ENCODE measurements at places on chromosomes 5 and 9.

DNA sequence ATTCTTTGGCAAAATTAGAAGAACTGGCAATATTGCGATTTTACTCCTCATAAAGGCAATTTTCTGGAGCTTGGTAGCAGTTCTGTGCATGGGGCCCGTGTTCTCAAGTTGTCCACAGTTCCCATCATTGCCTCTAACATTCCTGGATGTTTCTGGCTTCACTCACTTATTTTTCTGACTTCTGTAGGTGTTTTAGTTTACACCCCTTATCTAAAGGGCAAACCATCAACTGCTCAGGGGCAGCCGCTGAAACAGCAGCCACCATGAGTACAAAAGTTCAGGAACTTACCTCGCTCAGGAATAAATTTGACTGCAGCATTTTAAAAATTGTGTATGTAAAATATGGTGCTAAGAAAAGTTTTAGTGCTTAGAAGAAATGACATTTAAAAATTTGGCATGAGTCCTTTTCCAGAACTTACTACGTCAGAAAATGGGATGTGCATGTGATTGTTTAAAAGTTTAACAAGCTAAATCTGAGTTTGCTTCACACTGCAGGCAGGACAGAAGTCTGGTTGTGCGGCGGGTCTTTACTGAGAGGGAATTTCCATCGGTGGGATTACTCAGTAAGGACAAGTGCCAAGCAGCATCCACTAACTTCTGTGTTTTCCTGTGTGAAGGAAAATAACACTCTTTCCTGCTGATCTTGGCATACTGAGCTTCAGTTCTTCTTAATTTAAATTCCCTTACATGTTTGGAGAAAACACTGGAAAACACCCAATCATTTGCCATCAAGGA, 261.7 kb downstream of the MAT2B start:
- no peak for DNase-seq

DNA sequence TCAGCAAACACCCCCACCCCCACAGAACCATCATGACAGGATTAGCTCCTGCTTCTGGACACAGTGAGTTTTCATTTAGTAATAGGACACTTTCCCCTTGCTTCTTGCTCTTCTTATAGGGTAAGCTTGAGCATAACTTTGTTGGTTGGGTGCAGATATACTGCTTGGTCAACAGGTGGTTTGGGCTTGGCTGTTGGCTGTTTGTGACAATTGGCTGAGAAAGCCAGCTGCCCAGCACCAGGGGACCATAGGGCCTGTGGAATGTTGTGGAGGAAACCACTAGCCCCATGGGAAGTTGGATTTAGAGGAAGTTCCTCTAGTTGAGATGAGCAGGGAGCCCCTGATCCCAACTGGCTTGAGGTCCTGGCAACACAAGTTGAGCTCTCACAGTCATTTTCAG, 30.5 kb downstream of the PPP3R2 start:
- no peak for DNase-seq

- DNase-seq = no peak
Measured at GRCh38 chr9:69425136-69425801, 100.3 kb downstream of the ENTREP1 start.

DNA sequence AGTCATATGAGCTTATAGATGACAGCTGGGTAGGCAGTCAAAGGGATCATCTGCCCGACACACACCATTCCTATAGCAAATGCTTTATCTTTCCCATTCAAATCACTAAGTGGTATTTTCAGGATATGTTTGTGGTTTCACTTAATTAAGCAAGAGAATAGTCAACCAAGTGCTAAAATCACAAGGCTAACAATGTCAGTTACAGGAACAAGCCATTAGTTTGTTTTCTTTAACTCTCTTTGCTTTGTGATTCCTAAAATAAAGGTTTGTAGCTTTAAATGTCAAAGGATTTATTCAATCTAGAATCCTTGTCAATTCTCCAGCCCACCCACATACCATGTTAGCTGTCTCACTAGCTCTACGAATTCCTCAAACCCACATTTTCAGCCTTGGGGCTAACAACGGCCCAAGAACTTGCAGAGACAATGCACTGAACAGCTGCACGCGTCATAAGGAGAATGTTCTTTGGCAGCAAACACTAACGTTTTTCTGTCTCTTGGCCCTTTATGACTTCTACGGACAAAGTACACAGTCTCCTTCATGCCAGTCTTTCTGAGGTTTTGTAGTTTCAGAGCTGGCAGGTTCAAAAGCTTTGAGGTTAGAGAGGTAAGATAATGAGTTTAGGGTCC, 56.6 kb downstream of the ELAVL2 start:
- DNase-seq = no peak

DNA sequence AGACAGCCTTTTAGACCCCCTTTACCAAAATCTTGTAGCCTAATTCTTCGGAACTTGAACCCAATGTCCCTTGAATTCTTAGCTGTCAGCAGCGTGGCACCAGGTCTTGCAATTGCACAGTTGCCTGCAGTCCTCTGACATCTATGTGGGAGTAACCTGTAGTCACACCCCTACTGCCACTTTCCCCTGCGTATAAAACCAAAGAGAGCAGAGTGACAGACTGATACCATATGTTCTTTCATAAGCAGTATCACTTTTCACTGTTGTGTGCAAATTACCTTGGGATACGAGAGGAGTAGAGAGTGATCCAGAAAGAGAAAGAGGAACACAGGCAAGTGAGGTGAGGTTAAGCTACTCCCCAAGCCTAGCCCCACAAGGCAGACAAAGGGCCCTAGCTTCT, 364.3 kb upstream of the ADAMTSL1 start:
- DNase-seq = no peak

- no peak for DNase-seq
Measured at GRCh38 chr5:110034056-110034600, 344.4 kb downstream of the MAN2A1 start.

DNA sequence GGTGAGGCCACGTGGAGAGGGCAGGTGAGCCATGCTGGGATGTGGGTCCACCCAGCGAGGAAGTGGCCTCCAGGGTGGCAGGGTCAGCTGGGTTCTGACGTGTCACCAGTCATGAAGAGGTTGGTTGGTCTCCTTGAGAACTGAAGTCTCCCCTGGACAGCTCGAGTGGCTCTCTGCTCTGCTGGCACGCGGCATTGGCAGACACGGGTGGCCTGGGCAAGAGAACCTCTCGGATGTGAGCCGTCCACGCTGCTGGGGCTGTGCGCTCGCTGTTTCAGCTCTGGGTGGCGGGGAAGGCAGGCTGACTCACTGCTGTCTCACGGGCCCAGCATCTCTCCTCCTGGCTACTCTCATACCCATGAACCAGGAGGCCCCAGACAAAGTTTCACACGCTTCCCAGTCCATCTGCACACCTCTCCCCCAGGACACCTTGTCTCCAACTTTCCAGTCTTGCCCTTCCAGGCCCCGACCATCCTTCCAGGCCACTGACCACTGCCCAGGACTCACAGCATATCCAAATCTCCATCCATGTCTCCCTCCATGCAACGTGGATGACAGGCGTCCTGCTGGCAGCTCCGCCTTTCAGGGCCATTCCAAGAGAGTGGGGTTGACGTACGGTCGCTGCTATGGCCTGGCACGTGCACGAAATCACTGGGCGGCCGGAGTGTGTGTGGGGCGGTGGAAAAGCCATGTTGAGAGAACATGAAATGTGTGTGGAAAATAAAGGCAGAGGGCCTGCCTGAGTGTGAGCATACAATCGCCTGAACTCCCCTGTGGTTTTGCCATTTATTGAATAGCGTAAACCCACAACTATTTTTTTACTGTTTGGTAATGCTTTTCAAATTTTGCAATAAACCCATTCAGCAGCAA, 145.0 kb upstream of the COL5A1 start:
- no peak for DNase-seq

GRCh38 chr5:143080982-143081381, 310.8 kb downstream of the ARHGAP26 start:
- no peak for DNase-seq

DNA sequence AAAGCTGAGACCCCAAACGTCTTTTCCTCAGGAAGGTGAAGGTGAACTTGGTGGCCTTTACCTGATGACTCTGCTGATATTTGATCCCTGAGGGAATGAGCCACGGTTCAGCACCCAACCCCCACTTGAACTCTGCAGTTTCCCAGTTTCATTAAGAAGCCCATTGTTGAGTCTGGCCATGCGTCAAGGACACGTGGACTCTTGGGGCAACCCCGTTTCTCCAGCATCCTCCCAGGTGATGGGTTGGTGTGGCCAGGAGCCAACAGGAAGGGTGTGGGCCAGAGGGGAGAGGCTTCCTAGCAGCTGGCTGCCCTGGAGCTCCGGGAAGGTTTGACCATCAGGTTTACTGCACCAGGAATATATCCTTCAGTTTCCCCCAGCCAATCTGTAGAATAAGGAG, 59.5 kb upstream of the GNE start:
- DNase-seq = no peak
